ENCODE measurements at places on chromosomes 6 and 20.

DNA sequence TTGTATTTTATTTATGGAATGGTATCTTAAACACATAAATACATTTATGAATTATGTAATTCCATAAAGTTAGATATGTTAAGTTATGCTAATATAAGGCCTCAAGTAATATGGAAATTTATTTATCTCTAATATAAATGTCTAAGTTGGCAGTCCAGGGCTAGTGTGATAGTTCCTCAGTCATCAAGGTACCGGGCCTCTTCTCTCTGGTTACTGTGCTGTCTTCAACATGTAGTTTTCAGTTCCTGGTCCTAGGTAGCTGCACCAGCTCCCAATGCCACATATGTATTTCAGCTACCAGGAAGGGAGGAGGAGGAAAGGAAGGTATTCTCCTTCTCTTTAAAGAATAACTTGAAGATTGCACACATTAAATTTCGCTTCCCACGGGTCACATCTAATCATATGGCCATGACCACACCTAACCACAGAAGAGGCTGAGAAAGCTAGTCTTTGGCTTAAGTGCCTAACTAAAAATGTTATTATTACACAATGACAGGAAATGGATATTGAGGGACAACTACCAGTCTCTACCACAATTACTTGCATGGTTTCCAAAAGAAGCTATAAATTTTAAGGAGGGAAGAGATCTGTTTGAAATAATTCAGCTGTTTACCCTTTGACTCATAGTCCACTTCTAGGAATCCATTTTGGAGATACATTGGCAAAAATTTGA, 68.6 kb downstream of the BCKDHB start:
- no peak for DNase-seq

DNA sequence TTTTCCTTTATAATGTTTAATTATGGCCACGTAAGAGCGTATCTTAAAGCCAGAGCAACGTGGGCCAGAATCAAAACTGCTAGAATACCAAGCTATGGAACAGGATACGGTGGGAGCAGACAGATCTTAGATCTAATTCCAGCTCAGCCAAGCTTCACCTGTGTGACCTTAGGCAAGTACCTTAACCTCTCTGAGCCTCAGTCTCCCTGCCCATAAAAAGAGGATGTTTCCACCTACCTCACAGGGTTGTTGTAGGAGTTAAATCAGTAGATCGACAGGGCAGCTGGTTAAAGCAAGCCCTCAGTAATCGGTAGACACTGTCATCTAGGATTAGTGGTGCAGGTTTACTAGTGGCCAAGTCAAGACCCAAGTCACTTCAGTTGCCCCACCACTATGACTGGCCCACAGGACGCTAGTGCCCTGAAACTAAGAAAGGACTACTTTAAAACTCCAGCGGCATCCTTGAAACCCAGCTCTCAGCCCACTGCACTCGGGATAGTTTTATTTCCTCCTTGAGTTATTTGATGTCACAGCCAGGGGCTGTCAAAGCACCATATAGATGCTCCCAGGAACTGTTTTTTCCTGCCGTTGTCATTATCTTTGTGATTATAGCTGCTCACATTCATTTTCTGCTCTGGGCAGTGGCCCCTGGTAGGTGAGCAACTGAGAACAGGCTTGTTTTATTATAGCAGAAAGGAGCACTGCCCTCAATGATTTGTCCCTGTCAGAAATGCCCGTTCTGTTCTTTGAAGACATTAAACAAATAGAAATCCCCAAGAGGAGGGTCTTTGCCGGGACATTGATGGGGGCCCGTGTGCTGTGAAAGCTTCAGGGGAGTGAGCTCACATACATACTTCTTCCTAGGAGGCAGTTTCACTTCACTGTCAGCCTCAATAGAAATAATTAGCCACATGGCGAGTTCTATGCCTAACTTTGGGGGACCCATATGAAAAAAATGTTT, 63.1 kb downstream of the ISM1 start:
- no peak for DNase-seq

DNA sequence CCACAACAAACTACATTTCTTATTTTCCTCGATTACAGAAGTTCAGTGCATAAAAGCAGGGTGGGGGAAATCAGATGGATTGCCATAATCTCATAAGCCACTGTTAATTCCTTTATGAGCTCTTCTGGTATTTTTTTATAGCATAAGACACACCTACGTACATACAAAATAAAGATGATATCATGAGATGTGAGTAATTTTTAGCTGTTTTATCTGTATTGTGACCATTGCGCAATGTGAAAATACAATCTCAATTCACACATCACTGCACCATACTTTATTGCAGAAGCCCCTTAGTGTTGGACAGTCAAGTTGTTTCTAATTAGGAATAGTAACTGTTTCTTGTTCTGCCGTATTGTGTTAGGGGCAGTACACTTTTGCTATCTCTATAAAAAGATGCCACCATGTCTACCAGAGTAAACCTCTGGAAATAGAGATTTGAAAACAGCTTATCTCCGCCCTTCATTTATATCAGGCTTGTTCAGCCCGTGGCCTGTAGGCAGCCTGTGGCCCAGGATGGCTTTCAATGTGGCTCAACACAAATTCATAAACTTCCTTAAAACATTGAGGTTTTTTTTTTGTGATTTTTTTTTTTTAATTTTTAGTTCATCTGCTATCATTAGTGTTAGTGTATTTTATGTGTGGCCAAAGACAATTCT, 90.4 kb downstream of the FARS2 start:
- no peak for DNase-seq

DNA sequence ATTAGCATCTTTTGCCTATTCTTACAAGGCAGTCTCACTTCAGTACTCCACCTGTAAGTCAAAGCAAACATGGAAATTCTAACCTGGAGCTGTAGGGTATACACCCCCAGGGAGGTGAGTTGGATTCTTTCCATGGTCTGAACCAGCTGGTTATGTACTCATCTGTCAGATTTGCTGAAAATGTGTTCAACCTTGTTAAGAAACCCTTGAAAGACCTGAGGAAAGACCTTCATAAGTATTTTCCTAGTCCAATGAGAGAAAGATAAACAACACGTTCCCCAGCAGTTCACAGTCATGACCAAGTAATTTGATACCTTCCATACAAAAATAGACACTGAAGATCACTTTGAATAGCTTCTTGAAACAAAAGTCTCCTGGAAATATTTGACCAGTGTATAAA, 42.5 kb downstream of the ID4 start:
- no peak for DNase-seq

DNA sequence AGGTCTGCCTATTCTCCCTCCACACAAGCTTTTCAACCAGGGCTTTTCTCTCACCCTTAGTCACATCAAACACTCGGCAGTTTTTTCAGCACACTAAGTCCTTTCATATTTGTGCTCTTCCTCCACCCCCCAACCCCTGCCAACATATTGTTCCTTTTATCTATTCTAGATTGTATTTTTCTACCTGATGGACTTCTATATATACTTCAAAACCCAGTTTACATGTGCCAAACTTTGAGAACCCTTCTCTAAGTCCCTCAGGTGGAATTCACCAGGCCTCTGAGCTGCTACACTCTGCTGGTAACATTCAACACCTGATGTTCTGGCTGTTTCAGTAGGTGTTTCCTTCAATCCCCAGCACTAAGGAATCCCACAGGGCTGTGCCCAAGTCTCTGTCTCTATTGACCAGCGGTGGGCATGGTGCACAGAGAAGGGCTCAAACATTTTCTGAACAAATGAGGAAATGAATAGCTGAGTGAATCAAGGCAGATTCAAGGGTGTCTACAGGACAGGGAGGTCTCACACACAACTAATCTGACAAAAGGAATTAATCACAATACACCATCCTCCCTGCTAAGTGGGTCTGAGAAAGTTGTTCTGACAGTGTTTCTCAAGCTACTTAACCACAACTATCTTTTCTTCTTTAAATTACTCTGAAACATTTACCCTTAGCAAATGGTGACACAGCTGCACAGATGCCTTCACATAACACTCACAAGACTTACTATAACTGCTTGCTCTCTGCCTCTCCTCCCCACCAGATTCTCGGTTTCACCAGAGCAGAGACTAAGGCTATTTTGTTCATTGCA, 166.5 kb downstream of the TSHZ2 start:
- no peak for DNase-seq

DNA sequence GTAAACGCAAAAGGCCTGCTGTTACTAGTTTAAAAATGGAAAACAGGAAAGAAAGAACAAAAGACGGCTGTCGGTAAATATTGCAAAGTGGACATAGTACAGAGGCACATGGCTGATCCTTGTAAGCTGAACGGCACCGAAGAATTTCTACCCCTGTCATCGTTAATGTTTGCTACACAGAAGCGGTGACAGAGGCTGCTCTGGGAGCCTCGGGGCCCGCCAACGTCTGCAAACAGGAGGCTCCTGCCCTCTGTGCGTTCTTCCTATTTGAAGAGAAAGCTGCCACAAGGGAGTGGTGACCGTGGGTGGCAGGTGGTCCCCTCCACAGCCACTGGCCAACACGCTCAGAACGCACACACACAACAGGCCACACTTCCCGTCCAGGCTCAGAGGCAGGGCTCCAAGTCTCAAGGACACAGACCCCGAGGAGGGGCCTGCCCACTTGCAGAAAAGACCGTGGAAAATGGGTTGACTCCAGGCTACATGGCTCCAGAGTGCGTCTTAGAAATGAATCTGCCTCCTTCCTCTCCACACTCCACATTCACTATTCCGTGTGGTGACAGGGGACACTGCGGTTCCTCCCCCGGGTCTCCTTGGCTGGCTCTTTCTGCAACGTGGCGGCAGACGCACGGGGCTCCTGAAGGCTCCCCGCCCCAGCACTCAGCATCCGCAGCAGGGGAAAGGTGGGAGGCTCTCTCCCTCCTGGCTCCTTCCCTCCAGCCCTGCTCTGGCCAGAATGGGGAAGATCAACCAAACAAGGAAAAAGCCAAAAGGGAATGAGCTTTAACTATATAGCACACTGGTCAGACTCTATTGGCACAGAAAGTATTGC, 64.5 kb downstream of the GMPR start:
- no peak for DNase-seq

DNA sequence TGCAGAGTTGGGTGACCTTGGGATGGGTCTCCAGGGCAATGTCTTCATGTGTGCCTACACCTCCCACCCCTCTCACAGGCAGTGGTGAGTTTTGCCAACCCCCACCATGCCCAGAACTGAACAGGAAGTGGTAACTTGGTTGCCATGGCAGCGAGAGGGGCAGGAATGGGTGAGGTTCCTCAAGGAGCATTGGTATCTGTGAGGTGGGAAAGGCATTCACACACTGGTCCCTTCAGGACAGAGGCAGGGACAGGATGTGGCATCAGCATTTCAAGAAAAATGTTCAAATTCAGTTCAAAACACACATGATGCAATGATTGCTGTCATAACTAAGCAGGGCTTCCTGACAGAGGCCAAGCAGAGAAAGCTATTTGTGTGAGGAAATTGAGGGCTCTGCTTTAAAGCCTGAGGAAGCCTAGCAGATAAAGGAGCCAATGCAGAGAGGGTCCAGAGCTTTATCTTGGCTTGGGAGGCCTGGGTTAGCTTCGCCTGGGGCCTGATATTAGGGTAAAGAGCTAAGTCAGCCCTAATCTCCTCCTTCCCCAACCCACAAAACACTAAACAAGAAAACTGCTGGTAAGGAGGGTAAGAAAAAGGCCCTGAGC, 551 bp downstream of the TREML2 start:
- no peak for DNase-seq

DNA sequence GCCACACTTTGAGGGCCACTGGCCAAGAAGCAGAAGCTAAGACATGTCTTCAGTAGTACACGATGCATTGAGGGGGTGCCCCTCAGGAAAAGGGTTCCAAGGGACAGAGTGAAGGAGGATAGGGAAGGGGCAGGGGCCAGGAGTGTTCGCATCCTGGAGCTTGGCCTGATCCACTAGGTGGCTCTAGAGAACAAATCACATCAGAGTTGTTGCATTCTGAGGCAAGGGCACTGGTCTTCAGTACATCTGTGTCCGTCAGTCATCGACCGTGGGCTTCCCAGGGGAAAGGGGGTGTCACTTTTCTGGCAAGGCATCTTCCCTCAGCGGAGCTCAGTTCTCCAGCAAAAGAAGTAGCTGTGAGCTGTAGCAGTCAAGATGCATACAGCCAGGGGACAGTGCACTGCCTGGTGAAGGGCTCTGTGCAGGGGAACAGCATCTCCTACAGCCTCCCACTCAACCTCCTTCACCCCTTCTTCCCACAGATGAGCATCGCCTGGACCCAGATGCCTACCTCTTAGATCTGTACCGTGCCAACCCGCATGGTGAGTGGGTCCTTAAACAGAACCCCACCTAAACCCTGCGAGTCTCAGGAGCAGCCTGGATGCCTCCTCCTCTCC, 47.8 kb downstream of the ARHGAP40 start:
- no peak for DNase-seq

DNA sequence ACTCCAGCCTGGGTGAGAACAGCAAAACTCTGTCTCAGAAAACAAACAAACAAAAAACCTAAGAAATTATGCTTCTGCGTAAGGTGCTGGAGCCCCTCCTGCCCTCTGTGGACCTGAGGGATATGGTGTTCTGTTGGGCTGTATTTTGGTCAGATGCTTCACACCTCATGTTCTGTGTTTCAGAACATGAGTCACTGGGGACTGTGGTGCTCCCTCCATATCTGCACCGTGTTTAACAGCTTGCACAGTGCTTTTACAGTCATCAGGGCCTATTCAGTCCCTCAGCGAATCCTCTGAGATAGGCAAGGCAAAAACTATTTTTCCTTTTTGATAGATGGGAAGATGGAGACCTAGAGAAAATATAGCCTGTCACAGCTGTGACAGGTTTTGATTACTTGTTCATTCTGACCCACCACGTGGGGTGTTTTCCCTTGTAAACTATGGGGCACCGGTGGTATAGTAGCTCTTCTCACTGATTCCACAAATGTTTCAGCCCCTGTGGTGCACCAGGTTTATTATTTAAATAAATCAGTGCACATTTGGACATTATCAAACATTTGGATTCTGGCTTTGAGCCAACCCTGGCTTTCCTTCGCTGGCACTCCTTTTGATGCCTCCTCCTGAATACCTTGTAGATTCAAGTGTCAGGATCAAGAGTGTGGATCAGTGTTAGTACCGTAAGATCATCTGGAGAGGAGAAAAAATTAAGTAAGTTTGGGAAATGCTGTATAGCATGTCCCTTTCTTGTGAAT, 9.6 kb downstream of the TTPAL start:
- DNase-seq = no peak

DNA sequence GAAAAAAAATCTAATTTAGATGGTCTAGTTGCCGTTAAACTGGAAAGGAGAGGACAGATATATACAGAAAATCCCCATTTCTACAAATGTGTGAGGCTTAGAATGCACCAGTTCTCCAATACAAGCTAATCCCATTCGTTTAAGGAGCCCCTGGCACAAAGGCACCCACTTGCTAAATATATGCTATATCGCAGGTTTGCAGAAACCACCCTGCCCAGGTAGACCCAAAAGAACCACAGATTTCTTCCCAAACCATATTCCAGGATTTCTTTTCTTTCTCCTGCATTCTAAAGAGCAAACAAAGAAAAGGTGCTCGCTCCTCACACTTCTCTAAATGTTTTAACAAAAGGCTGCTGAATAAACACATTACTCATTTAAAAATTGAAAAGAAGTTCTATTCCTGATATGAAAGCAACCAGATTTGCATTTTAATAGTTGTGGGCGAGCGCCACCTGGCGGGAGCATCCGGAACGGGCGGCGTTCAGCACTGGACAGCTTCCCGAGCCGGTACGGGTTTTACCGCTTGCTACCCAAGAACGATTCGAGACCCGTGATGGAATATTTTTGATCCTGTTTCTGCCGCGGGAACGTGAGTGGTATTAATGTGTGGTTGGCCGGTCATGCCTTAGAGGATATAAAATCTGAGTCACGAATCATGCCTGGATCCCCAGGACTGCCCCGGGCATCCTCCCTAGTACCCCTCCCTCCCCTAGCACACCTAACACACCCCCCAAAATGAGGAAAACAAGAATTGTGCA, 2.1 kb downstream of the PTPRT start:
- peak; percentile 75 for DNase-seq
